Hematopoietic multipotent progenitor cell treated with erythropoietin and hydrocortisone succinate and interleukin-3 and kit ligand, for 6 days (in vitro differentiated cells): ENCODE measurements at places on chromosomes 2 and 18.

DNA sequence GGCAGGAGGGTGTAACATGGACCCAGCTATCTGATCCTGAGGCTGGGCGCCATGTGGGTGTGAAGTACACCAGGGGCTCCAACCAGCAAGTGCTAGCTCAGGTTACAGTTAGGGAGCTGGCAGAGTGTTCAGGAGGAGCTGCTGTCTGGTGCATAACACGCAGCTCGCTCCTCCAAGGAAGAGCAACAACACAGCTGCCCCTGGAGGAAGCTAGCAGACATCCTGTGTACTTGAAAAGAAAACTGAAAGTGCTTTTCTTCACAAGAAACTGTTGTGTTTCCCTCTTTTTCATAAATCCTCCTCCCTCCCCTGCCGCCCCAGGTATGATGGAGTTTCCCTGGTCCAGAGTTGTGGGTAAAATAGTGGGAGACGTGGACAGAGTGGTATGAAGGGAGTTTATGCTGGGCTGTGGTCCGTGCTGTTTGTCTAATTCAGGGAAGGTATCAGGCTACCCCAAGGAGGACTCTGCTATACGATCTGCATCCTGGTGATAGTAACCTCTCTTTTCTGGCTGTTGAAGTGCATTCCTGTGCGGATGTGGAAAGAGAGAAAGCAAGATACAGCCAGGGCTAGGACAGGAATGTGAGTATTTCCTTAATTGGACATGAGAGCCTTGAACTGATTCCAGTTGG, 6.1 kb upstream of the LBH start:
- DNase-seq = peak; percentile 80

GRCh38 chr2:237512774-237513466, 25.9 kb downstream of the MLPH start:
- DNase-seq = peak; percentile 90

DNA sequence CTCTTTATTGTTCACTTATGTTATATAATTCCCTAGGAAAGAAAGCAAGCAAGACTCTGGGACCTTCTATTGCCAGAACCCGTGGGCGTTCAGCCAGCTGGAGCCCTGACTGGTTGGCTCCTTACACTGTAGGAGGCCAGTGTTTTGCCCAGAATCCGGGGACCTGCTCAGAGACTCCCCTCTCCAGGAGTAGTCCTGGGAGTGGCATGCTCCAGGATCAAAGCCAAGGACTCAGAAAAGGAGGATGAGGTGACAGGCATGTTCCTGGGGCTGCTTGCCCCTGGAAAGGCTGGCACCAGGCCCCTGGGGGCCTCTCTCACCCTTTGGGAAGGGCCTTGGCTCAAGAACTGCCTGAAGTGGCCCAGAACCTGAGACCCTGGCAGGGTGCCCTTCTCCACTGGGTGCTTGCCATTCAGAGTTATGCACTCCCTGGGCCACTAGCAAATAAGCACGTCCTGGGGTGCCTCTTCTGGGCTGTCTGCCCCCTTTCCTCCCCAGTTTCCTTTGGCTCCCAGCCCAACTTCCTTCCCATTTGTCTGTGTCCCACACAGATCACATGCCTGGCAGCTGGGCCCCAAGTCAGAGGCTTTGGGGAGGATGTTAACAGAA, 19.6 kb upstream of the KIF3C start:
- DNase-seq = no peak

- no peak for DNase-seq
Measured at GRCh38 chr2:72573232-72573631, 252.6 kb downstream of the EXOC6B start.

GRCh38 chr2:96655526-96655925, 13.0 kb downstream of the FER1L5 start:
- no peak for DNase-seq

- DNase-seq = no peak
Measured at GRCh38 chr2:144946263-144946662, 426.3 kb upstream of the ZEB2 start.

- no peak for DNase-seq
Measured at GRCh38 chr2:44652701-44653100, 288.8 kb upstream of the SIX3 start.

GRCh38 chr2:110948027-110948674, 172.6 kb upstream of the BCL2L11 start:
- DNase-seq = no peak

DNA sequence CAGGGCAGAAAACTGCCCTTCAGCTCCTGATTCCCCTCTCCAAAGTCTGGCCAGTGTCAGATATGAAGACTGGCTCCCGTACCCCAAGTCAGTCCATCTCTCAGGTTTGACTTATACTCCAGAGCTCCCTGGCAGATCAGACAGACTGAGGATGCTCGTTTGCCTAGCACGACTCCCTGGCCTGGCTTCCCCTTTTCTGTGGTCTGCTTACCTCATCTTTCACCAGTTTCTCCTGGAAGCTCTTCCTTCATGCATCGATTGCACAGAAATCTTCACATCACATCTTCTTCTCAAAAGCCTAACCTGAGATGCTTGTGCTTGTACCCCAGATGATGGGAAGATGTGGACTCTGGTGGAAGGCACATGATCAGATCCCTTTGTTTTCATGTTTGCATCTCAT, 387.9 kb upstream of the POU3F3 start:
- DNase-seq = peak; percentile 26

DNA sequence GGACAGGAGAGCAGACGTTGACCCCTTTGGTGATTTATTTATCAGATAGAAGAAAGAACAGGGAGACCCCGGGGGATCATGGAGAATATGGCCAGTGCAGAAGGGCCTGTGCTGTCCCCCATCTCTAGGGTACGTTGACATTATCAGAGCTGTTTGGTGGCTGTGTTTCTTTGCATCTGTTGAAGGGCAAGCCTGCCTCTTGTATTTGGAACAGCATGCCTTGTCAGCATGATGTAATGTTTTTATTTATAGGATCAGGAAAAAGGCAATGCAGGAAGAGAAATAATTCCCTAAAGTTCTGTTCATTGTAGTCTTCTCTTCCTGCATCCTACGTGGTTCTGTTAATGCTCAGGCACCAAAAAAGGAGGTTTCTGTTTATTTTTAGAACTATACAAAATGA, 49.8 kb upstream of the CABYR start:
- DNase-seq = no peak

DNA sequence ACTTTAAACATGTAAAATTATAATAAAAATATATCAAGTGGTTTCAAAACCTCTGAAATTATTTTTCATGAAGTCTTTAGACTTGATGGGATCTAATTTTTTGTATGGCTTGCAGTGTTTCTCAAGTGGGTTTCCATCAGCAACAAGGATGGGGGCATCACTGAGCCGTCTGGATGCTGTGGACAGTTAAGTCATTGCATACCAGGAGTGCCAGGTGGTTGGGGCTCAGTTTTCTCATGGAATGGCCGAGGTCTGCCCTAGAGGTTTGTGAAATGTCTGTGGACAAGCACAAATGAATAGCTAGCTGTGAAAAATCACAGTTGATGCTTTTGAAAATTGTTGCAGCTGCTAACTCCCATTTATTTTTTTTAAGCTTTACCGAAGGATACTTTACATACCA, 1.7 kb downstream of the PRELID3A start:
- DNase-seq = no peak
